NCI-H2081 treated with DMSO at 0.1 percent for 48 hours (cell line): ENCODE measurements at places on chromosomes 16 and 17.

DNA sequence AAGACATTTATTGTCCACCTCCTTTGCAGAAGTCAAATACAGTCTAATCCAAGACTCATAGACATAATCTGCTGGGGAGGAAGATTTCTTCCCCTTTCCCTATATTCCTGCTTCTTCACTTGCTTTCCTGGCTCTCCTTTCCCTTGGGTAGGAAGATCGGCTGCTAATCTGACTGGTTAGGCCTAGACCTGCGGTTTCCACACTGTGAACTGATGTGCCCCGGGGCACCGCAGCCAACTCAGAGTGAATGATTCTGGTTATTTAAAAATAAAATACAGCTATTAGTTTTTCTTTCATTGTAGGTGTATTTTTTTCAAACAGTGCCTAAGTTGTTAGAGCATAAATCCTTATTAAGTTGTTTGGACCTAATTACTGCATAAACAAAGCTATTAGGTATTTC, 78.9 kb downstream of the DNAH3 start:
- DNase-seq, result no peak

DNA sequence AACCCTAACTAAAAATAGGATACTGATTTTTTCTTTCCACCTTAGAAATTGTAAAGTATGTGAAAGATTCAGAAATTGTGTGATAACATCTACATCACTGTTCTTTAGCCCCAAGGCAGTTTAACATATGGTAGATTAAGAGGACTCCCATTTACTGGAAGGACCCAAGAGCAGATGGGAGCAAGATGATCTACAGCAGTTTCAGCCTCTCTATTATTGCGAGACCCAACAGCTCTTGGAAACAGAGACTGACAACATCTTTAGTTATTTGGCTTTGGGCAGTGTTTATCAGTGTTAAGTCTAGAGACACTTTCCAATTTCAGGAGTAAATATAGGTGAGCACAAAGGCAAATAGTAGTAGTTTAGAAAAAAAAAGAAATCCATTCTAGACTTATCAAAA, 124.9 kb upstream of the CORO6 start:
- DNase-seq, result no peak

GRCh38 chr17:80364091-80364691, 50.8 kb upstream of the ENDOV start:
- no peak for DNase-seq

GRCh38 chr17:65556014-65556909, 5.2 kb downstream of the AXIN2 start:
- DNase-seq, result no peak

GRCh38 chr17:9242497-9242881, 221.2 kb downstream of the NTN1 start:
- DNase-seq, result no peak

DNA sequence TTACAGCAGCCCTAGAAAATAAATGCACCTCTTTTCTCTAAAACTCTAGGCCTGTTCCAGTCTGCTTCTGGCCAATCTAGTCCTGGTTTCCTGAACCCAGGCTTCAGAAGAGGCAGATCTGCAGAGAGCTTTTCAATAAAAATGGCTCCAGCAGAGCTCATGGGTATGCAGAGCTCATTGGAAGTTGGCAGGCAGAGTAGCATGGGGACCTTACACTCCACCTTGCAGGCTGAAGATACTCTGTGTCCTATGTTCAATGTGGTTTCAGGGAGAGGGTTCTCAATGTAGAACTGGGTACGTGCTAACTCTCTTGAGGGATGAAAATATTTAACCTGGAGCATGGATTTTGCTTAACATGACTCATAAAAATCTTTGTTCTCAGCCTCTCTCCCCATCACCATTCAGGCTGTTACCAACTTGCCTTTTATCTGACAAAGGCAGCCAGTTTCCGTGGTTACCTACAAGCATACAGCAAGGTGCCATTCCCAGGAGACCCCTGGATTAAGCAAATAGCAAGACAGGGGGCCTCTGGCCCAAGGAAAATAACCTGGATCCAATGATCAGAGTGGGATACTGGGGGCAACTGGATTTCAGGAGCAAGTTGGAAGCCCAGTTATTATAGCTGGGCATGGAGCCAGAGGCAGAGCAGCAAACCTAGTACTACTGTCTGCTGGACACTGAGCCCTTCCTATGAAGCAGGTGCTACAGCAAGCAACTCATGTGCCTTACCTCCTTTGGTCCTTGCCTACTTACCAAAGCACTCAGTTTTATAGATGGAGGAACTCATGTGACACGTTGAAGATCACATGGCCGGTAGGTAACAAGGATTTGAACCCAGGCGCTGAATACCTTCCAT, 98.2 kb upstream of the DHX40 start:
- DNase-seq, result no peak

DNA sequence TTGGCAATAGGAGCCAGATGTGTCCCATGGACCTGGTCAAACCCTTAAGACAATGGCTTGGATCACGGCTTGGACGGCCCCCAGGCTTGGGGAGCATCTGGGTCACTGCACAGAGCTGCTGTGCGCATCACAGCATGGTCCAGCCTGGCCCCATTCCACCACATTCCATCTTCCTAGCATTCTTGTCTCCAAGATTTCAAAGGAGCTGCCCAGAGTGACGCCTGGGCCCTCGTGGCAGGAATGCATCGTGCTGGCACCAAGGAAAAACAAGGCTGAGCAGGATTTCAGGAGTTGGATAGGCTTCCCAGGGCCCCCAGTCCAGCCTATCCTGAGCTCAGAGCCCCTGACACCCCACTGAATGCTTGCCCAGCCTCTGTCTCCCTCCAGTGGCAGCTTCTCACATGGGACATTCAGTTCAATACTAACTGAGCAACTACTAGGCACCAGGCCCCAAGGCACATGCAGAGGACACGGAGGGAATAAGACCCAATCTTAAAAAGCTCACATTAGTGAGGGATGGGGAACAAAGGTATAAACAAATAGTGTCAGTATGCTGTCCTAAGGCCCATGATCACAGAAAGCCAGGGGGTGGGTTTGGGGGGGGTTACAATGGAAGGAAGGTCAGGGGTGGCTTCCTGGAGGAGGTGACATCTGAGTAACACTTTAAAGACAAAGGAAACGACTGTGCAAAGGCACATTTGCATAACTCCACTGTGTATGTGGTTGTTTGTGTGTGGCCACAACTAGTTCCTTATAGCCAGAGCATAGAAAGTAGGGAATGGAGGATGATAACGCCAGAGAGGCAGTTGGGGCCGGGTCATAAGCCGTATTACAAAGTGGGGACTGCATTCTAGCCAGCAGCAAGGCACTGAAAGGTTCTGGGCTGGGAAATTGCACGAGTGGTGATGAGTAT, 34.1 kb downstream of the TK2 start:
- no peak for DNase-seq

DNA sequence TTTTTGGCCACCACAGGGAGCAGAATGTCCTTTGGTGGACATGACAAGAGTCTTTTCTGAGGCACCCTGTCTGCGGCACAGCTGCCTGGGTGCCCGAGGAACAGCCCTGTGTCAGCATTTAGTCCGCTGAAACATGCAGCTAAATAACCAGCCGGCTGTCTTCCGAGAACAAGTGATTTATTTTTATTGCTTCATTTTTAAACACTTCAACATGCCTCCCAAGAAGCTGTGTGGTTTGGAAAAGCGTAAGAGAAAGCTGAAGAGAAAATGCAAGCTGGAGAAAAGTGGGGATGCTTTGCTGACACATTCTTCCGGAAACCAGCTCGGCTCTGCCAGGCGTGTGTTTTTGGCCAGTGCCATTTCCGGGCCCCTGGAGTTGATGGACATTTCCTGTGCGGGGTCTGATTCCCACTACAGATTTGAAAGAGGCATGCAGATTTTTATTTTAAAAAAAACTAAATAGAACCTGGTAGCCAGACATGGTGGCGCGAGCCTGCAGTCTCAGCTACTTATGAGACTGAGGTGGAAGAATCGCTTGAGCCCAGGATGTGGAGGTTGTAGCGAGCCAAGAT, 94.7 kb downstream of the SEC14L1 start:
- no peak for DNase-seq

GRCh38 chr16:66539623-66540469, 10.1 kb downstream of the TK2 start:
- DNase-seq, result no peak

- no peak for DNase-seq
Observed at GRCh38 chr17:74243013-74243755, 29.8 kb downstream of the TTYH2 start.

GRCh38 chr17:50480854-50481490, 2.3 kb downstream of the RSAD1 start:
- no peak for DNase-seq

DNA sequence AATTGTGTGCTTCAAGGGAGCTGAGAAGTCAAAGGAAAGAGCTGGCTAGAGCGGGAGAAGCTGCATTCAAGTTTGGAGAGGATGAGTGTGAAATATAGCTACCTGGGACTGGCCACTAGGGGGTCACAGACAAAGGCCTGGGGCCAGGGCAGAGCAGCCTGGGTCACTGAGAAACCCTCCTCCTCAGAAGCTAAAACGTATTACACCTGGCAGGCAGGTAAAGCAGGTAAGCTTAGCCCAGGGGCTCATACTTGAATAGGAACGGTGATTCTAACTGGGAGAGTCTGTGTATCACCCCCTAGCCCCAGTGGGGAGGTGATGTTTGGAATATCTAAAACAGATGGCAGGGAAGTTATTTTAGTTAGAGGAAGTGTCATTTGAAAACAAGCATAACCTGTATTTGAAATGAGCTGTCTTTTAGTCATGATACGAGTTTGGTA, 6.8 kb downstream of the KRT37 start:
- no peak for DNase-seq

DNA sequence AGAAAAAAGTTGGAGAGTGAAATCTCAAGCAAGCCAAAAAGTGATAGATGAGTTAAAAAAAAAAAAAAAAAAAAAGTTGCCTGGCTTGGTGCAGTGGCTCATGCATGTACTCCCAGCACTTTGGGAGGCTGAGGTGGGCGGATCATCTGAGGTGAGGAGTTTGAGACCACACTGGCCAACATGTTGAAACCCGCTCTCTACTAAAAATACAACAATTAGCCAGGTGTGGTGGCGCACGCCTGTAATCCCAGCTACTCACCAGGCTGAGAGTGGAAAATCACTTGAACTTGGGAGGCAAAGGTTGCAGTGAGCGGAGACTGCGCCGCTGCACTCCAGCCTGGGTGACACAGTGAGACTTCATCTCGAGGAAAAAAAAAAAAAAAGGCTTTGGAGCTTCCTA, 668.8 kb downstream of the WWOX start:
- DNase-seq, result no peak

DNA sequence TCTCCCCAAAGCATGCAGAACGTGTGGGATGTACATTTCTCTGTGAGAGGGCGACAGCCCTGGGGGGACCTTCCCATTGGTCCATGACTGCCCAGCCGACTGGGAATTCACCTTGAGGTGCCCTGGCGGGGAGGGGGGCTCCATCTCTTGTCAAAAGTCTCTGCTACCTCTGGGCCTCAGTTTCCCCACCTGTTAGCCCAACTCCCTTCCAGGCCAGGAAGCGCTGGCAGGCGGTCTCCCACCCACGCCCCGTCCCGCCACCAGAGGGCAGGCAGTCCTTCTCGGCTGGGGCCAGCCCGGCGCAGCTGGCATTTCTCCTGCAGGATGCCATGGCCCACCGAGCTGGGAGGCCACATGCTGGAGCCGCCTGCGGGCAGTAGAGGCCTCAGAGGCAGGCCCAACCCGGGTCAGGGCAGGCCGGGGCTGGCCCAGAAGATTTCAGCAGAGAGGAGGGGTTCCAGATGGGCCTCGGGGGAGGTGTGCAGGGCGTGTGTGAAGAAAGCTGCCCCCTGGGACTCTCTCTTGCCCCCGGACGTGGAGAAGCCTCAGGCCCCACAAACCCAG, 16.6 kb downstream of the CD7 start:
- no peak for DNase-seq
